NCI-H82 (cell line): ENCODE measurements at places on chromosomes 4 and X.
A peak's percentile ranks its signal among the peaks of the same experiment; 100 is the strongest.

GRCh38 chr4:6206771-6207290, 6.5 kb upstream of the JAKMIP1 start:
- DNase-seq = peak; percentile 13

GRCh38 chr4:114208574-114209151, 229.2 kb upstream of the ARSJ start:
- no peak for DNase-seq

DNA sequence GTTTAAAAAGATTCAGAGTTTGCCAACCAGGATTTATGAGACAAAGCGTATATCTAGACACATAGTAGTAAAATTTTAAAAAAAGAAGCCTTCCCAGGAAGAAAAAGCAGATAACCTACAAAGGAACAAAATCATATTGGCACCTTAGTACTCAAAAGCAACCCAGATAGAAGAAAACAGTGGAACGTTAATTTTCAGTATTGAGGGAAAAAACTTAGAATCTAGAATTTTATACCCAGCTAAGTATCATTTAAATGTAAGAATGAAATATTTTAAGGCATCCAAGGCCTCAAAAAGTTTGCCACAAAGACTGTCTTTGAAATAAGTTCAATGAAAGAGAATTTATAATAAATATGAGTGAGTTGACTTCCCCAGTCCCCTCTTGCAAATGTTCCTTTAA, 96.5 kb upstream of the EOLA2 start:
- DNase-seq = no peak

DNA sequence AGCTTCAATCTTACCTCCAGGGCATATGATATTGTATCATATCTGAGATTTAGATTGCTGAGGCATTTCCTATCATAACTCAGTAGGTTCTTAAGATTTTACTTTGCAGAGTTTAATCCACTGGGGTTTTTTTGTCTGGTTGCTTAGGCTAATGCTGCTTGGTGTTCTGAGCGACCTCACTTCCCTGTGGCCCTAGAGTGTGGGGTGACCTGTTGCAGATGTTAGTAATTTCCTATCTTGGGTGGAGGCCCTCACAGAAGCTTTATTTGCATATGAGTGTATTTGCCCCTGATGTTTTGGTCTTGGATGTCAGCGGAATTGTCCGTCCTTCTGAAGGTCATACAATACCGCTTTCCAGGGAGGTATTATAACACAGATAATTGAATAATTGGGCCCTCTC, 137.1 kb downstream of the NDST3 start:
- DNase-seq = no peak

- no peak for DNase-seq
These were observed 8.3 kb downstream of the GAB3 start for GRCh38 chrX:154742613-154743012.

- DNase-seq = no peak
These were observed 208.3 kb upstream of the AMOT start for GRCh38 chrX:113048896-113049295.

- DNase-seq = no peak
These were observed 237.9 kb downstream of the MAML3 start for GRCh38 chr4:139916041-139916440.

DNA sequence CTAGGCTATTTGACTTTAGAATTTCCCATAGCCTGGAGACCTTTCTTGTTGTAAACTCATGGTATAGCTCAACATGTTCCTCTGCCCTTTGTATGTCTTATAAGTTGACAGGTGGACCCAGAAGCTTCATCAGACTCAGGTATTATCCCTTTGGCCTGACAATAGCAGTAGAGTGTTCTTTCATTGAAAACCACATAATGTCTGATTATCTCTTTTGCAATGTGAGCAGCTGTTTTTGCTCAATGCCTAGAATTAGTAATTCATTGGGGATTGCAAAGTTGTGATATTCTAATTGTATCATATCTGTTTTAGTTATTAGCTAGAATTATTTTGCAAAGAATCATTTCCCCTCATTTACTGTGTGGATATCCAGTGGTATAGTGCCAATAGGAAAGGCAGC, 27.5 kb downstream of the TBC1D19 start:
- DNase-seq = no peak
